ENCODE measurements at places on chromosomes 16 and 17.

- DNase-seq: no peak
Observed at GRCh38 chr17:77933777-77934398, 24.6 kb upstream of the TNRC6C start.

DNA sequence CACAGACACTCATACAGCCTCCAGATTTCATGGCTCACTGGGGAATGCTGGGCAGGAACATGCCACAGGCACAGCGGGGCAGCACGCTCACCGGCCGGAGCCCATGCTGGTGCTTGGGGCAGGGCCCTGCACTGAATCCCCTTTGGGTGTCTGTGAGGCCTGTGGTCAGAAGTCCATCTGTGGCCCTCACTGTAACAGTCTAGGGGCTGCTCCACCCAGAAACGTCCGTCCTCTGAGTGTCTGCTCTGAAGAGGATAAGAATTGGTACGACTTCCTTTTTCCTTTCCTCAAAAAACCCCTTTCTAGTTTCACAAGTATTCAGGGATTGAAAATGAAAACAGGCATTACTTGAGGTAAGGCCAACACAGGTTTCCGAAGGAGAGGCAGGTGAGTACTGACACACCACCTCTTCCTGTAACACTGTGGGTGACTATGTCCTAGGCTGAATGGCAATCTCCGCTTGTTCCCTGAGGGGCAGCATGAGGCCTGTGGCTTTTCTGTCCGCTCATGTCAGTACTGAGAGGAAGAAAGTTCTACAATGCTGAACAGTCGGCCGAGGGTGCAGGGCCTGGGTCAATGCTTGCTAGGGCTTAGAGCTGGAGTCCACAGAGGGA lies 42.5 kb downstream of the TMEM11 start:
- no peak for DNase-seq

DNA sequence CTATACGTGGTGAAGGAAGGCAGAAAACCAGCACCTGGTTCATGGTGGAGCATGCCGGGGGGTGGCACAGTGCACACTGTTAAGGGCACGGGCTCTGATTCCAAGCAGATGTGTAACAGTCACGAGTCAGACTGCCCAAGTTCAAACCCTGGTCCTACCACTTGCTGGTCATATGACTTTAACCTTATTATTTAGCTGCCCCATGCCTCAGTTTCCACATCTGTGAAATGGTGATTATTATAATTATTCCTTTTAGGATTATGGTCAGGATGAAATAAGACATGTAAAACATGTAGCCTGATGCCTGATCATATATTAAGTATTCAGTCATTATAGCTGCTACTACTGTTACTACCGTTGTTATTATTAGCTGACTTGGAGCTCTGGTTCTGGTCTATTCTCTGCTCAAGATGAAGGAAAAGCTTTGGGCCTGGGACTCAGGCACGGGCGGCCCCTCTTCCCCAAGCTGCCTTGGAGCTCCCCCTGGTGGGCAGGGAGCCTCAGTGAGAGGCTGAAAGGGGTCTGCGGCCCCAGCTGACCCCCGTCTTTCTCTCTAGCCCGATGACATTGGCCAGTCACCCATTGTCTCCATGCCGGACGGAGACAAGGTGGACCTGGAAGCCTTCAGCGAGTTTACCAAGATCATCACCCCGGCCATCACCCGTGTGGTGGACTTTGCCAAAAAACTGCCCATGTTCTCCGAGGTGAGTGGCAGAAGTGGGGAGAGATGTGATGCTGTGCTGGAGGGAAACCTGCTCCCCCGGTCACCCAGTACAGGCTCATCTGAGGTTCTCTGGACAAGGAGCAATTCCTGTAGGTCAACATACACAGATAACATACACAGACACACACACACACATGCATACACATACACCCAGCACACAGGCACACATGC lies 14.0 kb downstream of the NR1D1 start:
- DNase-seq: no peak

DNA sequence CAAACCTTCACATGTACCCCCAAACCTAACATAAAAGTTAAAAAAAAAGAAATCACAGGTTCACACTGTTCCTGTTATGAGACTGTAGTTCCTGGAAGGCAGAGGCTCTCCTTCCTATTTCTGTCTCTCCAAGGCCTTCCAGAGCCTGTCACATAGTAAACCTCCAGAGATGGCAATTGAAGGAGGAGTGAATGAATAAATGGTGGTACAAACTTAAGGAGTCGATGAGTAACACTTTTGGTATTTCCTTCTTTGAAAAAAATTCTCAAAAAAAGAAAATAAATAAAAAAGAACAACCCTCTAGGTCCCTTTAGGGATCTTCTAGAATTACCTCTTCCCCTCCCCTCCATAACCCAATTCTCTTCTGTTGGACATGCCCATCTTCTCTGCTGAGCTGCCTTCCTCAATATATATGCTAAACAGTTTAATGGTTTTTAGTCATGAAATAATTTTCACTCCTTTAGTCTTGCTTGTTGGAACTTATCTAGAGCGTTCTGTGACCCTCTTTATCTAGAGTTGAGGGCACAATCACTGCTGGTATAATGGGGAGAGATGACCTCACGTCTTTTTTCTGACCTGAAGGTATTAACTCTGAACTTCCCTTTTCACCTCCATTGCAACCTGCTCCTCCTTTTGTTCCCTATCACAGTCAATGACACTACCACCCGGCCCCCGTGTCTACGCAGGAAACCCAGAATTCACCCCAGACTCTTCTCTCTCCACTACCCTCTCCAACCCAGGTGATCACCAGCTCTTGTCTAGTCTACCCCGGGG lies 1.7 kb upstream of the TAF15 start:
- DNase-seq: no peak

DNA sequence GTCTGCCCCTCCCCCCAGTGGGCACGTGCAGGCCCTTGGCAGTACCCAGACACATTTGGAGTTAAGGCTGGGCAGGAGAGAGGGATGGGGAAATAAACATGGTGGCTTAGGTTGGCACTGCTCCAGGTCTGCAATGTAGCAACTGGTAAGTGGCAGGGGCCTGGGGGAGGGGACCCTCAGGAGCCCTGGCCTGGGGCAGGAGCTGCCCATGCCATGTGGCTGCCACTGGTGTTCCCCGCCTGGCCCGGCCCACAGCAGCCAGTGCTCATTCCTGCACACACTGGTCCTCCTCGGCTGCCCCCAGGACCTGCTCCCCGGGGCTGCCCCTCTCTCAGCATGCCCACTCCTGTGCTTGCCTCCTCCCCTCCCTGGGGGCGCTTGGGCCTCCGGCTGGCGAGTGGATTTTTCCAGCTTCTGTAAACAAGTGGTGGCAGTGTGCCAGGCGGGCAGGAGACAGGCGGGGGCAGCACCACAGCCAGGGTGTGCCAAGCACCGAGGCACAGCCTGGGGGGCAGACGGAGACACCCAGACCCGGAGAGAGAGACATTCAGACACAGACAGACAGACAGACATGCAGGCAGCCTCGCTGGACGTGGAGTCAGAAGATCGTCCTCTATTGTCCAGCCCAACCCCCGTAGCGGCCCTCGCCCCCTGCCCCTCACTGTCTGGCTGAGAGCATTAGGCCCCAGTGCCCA lies 9.4 kb downstream of the THRA start:
- no peak for DNase-seq

DNA sequence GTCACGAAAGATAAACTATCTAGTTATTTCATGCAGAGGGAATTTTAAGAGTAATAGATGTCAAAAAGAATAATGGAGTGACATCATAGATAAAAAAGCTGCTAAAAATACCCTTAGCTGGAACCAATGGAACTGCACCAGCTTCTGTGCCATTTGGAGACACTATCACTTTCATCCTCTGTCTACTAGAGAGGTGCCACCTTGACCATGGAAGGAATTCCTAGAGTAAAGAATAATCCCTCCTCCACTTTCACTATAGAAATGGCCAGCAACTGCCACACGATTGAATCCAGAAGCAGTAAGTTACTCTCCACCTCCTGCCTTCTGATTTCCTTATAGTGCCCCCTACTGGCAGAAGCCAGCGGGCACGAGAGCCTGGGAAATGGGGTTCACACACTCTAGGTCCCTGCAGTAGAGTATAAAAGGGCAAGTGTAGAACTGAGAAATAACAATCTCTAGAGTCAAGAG lies 2.8 kb upstream of the ALDH3A2 start:
- peak; percentile 30 for DNase-seq

DNA sequence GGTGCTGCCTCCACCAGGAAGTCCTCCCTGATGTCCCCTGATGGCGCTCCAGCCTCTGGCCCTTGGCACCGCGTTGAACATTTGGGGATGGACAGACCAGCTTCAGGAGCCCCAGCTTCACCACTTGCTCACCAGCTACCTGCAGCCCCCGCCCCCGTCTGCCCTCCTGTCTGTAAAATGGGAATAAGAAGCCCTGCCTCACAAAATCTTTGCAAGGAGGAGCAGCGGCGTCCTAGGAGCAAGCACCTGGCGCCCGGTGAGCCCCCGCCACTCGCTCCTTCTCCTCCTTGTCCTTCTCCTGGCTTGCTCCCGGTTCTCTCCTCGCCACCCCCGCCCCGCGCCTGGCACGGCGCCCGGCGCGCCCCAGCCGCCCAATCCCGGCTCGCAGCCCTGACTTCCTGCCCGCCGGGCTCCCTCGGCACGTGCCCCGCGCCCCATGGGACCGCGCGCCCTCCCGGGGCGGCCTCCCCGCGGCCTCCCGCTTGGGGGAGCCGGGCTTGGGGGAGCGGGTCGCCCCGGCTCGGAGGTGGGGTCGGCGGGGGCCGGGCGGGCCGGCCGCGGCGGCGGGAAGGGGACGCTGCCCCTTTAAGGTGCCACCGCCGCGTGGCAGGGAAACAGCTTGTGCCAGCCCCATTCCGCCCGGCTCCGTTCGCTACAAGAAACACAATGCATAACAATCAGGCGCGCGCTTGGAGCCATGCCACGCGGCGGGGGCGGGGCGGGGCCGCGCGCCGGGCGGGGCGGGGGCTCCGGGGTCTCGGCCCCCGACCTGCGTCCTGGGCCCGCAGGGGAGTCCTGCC lies 9.1 kb upstream of the PPP1R1B start:
- no peak for DNase-seq

DNA sequence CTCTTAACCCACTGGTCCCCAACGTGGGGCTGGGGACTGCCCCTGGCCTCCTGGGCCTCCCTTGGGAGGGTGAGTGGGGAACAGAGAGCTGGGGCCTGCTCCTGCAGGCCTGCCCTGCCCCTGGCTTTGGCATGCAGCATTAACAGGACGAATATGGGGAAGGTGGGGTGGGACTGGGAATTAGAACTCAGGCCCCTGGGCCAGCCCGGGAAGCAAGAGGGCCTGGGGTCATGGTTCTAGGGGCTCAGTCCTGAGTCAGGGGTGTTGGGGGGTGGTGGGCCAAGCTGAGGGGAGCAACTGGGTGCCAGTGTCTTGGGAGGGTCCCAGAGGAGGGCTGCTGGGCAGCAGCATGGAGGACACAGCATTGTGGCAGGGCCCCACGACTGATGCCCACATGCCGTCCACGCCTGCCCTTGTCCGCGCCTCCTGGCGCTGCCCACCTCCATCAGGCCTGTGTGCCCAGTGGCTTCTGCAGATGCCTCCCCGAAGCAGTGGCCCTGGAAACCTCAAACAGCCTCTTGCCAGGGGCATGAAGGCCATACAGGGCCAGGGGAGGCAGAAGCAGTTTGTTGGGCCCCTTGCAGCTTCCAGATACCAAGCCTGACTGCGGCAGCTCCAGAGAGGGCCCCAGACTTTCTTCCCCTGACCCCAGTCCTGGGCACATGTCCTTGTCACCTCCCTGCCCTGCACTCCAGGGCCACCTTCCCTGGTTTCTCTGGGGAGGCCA lies 4.8 kb downstream of the MAP2K3 start:
- no peak for DNase-seq

DNA sequence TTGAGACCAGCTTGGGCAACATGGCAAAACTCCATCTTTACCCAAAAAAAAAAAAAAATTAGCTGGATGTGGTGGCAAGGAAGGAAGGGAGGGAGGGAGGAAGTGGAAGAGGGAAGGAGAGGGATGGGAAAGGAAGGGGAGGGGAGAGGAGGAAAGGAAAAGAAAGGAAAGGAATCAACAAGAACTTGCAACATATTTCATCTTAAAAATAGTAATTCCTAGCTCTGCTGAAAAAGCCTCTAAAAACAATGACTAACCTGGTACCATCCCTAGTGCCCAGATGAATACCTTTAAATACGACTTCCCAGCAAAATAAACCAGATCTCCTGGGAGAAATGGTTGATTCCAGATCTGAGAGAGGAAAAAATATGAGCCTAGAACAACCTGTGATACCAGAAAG lies 27.1 kb upstream of the MNT start:
- no peak for DNase-seq

- no peak for DNase-seq
Observed at GRCh38 chr16:72764015-72764654, 283.8 kb downstream of the ZFHX3 start.

DNA sequence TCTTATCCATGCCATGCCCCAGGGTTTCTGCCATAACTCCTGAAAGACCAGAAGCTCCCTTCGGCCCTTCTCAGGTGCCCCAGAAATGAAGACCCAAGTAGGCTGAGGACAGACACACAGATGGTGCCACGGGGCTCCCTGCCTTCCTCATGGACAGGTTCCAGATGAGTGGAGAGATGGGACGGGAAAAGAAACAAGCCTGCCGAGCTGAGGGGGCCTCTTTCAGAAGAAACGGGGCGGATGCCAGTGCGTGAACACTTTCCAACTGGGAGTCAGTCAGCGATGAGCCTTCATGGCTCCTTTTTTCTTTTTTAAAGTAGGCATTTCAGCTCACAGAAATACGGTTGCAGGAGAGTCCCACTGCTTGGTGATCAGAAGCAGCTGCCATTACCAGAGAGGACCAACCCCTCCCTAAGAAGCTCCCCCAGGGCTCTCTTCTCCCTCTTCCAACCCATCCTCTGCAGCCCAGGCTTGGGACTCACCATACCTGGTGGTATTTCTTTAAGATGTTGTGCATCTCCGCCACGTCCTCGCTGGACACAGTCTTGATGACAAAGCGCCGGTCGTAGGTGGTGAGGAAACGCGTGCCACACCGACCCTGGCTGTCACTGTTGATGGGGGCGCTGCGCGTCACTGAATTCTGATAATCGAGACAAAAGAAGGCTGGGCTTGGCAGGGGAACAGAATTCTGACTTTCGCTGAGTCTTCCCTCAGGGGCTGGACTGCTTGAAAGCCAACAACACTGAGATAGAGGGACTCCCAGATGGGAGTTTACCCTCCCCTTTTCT lies 19.2 kb downstream of the PIP4K2B start:
- no peak for DNase-seq

DNA sequence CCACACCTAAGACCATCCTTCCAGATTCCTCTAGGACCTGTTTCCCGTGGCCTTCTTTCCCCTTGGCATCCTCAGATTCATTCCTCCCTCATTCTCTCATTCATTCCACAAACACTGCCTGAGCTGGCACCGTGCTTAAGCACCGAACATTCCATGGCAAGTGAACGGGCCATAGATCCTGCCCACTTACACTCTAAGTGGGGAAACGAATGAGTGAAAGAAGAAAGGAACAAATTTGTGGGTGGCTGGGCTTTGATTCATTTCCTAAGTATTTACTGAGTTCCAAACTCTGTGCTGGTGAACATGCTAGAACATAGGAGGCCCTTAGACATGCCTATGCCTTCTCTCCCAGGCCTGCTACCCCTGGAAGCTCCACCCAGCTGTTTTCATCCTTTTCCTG lies 30.0 kb downstream of the SRCIN1 start:
- DNase-seq: no peak

- peak; percentile 35 for DNase-seq
Observed at GRCh38 chr16:17211797-17212196, 259.0 kb downstream of the XYLT1 start.
